Tibial nerve (tissue), 4 donors: ENCODE measurements at places on chromosomes 5 and 9.

DNA sequence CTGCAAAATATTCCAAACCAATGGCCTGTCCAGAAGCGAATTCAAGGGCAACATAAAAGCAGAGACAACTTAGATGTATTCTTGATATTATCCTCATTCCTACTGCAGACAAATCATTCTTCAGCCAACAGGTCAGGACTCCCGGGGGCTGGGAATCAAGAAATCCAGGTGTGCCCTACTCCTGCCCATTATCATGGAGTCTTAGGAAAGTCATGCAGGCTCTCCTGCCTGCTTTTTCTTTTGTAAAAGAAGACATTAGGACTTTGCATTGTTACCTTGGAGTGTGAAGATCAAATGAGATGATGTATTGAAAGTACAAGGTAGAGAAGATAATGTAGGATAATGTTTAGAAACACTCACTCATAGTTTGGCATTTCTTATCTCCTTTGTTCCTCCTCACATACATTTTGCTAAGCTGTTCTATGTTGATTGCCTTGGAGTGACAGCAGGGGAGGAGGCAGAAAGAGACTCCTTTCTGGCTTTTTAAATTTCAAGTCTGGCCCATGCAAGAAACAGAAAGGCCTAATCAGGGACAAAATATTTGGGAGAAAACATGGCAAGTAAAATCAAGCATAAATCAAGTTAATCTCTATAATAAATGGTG, 113.8 kb downstream of the SV2C start:
- DNase-seq: no peak

DNA sequence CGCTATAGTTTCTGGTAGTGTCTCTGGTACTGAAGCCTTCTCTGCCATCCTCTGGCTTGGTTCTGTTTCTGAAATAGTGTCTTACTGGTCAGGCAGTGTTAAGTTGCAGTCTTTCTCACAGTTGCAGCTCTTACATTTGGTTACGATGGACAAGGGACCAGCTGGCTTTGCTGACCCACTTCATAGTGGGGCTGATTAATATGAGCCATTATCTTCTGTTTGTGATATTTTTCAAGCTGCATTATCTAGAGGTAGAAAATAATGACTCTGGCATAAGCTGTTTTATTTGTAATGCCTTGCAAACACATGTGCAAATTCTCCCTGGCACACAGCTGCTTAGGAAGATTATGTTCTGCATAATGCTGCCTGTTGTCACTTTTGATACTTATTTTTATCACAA, 199.1 kb downstream of the KDM4C start:
- DNase-seq: no peak

GRCh38 chr9:113853333-113853732, 22.8 kb upstream of the ZNF618 start:
- DNase-seq: no peak

GRCh38 chr9:122107291-122107805, 14.2 kb upstream of the TTLL11 start:
- no peak for DNase-seq

GRCh38 chr9:90680534-90680933, 37.9 kb upstream of the DIRAS2 start:
- no peak for DNase-seq

- no peak for DNase-seq
These were observed 21.1 kb upstream of the ZNF622 start for GRCh38 chr5:16486711-16487111.

- DNase-seq: no peak
These were observed 163.7 kb downstream of the GABBR2 start for GRCh38 chr9:98545021-98545420.

DNA sequence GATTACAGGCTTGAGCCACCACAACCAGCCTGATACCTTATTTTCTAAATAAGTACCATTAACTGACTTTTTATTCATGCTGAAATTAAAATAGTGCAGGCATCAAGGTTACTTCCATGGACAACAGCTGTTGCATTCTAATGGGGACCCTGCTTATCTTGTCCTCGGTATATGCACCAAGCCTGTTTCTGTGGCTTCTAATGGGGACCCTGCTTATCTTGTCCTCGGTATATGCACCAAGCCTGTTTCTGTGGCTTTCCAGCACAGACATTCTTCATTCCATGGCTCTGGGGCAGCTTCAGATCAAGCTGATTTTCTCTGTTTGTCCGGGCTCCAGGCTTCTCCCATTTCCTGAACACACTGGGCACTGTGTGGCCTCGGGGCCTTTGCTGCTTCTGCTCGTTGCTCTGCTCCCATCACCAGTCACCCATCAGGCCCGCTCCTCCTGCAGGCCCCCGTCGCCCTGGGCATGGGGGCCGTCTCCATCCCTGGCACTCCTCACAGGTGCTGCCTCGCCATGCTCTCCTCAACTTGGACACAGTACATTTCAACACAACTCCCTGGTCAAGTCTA, 30.7 kb downstream of the ZNF354A start:
- no peak for DNase-seq

DNA sequence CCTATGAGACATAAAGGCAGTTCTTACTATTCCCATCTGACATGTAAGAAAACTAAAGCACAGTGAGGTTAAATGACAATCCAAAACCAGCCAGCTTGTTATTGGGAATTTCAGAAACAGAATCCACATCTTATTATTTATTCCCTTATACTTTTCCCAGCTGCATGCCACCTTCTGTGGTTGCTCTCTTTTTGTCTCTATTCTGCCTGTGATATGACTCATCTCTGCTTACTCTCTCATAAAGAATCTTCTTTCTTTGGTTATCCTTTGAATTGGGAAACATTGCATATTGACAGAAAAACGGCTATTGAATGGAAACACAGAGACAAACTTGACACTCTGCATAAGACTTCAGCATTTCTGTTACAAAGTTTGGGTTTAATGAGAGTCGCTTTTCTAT, 183.2 kb downstream of the TLR4 start:
- no peak for DNase-seq

DNA sequence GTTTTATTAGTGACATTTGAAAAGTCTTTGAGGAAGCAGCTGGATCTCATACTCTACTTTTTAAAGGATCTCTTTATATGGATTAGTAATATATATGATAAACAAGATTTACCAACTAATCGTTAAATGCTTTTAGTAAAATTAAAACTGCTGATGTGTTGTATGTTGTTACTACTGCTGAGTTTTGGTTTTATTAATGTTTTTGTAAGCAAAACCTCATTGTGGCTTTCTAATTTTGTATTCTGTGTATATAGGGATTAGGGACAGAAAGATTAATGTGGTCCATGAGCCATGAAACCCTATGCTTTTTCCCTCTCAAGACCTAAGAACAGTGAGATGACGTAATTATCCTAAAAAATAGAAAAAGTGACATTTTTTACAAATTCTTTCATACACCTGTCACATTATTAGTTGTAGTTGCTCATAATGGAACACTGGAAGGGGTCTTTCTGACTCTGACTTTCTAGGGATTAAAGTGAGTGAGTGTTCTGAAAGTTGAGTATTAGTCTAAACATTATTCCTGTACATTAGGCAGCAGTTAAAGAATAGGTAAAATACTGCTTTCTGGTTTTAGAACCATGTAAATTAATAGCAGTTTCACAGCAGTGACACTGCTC, 85.9 kb downstream of the SLC12A2 start:
- DNase-seq: no peak

DNA sequence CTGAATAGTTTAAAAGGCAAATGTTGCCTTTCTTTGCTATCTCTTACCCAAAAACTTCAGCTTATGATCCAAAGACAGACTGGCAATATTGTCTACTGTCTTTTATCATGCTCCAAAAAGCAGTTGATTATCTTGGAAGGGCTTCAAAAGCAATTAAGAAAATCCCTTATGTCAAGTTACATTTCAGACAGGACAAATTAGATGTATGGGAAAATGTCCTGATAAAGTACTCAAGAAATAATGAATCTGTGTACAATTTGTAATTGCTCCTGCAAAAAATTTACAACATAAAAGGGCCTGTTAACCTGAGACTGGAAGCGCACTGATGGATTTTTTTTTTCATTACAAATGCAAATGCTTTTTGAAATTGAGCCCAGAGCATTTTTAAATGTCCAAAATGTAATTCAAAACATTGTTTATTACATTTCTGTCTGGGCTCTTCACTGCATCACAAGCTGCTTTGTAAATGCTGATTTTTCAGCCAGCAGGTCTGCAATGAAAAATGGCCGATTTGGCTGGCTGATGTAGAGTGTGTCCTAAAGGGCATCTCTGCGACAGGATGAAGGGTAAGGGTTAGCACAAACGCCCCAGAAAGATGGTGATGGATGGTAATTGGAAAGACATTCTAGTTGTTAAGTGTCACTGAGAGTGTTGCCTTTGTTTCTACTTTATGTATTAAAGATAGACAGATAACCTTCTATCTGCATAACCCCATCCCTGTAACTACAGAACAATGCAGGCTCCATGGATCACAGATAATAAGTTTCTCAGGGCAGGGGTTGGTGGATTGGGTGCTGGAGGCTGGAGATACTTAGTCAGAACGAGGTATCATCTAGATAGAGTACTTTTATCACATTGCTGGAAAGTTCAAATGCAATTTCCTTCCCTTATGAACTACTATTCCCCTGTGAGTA, 27.0 kb downstream of the MAT2B start:
- DNase-seq: no peak

DNA sequence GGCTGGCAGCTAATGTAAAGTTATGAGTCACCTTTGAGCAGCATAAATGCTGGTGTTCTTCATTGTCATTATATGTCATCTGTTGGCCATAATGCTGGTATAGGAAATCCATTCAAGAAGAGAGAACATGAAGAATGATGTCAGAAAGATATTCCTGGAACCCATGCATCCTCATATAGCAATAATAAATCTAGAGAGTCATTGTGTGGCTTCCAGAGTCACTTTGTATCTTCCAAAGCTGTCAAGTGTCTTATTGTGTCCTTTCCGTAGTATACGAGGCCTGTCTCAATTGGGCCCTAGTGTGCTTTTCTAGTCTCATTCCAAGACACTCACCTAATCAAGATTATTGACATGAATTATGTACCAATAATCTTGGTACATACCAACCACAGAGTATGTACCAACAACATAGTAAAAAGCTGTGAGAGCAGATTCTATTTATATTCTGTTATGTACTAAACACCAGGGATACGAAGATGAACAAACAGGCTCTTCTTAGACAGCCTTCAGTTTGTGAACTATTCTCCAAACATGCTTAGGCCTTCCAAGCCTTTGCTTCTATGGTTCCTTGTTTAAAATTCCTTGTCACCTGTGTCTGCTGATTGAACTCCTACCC, 110.1 kb downstream of the ERCC6L2 start:
- DNase-seq: no peak

DNA sequence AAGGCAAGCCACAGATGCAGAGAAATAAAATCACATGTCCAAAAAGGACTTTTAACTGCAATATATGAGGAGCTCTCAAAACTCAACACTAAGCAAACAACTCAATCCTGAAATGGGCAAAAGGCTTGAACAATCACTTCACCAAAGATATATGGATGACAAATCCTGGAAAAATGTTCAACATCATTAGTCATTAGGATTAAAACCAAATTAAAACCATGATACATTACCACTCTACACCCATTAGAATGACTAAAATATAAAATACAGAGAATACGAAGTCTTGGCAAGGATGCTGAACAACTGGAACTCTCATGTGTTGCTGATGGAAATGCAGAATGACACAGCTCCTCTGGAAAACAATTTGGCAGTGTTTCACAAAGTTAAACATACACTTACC, 277.4 kb downstream of the TLE1 start:
- DNase-seq: no peak

- DNase-seq: peak; percentile 50
These were observed 1.1 kb upstream of the BNC2 start for GRCh38 chr9:16871336-16872151.

DNA sequence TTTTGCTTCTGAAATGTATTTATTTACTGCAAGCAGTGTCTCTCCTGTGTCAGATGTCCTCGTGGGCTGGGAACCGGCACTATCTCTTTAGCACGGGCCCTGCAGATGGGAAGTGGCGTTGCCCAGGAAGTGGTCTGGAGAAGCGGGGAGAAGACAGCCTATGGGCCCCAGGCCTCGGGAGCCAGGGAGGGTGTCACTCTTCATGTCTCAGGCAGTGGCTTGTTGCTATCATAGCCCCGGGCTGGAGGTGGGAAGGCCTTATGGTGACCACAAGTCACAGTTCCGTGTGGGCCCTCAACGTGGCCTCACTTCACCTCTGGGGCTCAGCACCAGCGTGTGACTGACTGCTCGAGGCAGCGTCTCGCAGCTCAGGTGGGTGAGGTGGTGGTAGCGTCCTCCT, 41.4 kb downstream of the SYK start:
- no peak for DNase-seq

DNA sequence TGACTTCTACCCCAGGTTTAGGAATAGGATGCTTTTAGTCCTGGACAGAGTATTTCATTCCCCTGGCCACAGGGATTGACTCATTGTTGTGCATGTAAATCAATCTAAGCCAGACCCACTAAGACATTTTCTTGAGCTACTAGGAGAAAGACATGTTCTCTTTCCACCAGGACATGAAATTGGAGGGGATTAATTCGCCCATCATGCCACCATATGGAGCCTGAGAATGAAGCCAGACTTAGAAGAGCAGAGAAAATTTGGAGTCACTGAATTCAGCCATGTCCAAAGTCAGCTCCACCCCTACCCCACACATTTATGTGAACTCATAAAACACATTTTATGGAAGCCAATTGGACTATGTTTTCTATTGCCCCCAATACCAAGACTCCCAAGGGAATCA, 322.5 kb downstream of the NFIB start:
- no peak for DNase-seq

DNA sequence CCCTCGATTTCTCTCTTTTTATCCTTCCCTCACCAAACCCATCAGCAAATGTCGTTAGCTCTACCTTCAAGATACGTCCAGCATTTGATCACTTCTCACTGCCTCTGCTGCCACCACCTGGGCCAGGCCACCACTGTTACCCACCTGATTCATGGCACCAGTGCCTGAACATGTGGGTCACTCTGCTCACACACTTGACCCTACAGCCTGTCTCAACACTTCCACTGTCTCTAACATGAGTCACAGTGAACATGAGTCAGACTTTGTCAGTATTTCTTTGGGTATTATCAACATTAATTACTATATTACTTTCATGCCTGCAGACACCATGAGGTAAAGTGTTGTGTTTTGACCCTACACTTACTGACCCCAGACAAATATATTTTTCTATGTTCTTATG, 19.6 kb downstream of the SLC24A2 start:
- DNase-seq: no peak

DNA sequence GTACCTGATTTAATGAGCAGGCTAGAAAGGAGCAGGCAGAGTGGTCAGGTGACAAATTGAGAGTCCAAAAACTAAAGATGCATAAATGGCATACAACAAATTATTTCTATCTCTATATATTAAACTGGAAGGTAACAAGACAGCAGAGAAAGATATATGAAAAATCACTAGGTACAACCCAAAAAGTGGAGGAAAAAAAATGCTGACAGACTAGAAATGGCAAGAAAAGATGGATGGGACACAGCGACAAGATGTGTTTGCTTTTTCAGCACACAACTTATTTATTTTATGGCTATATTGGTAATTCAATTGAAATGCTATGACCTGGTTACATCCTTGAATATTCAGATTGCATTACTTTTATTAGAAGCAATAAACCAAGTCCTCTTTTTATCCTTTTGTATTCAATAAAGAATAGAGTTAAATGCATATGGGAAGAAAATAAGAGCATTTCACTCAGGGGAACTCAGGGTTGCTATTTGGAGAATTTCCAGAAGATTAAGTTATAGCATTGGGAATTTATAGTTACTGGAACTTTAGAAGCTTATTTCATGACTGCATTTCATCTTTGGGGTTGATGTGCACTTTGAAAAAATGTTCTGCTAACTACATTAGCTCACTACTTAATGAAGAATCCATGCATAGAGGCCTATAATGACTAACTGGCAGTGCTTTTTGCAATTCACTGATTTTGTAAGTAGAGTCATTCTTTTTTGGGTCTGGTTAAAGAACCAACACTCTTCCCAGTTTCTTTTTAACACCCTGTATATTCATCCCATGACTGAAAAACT, 566.6 kb upstream of the TUSC1 start:
- no peak for DNase-seq
